H7 (cell line): ENCODE measurements at places on chromosomes 2 and 18.

DNA sequence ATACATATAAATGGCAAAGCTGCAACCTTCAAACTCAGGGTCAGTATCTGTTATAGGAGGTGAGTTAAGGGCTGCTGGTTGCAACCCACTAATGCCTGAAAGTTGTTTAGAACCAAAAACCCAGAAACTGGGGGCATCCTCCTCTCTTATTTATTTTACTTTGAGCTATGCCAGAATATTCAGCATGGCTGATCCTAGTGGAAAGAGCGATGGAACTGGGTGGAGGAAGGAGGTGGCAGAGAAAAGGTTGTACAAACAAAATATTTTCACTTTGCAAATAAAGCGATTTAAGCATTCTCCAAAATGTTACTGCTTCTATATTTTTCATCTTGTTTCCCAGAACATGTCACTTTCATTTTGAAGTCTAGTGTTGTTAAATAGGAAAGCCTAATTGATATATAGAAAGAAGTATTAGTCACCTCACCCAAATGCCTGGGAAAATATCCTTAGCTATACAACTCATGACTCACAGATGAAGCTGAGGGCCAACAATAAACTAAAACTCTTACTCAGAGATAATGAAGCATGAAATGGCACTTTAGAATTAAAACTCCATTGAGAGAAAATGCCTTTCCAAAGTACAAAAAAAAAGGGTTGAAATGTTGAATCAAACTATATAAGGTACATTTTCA lies 251.4 kb upstream of the UBE2E3 start:
- no peak for DNase-seq

- DNase-seq, result no peak
These were observed 1257.2 kb upstream of the CHAC2 start for GRCh38 chr2:52510432-52510831.

DNA sequence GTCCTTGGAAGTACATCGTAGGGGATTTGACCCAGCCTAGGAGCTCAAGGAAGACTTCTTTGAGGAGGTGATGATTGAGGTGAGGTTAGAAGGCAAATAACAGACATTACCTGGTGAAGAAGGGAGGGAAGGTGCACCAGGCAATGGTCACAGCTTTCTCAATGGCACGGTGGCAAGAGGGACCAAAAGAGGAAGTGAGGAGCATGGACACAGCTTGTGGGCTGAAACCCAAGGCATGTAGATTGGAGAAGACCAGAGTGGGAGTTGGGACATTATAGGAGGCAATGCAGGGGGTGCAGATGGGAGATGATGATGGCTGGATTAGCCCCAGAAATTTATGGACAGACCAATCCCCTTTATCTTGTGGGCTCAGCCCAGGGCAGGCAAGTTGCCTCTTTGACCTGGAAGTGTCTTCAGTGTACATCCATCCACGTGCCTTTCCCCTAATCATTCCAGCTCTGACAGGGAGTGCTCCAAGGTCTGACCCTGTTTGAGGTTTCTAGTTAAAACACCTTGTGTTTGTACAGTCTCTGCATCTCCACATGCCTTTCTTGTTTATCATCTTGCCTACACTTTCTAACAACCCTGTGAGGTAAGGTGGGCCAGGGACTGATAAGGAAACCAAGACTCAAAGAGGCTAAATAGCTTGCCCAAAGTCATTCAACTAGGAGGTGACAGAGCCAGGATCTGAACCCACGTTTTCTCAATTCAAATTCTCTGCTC lies 59.1 kb downstream of the NRP2 start:
- DNase-seq, result no peak

- DNase-seq, result no peak
These were observed 39.7 kb downstream of the CYB5A start for GRCh38 chr18:74252039-74252395.

GRCh38 chr2:46978723-46979122 lies 63.1 kb upstream of the MCFD2 start:
- DNase-seq, result no peak

DNA sequence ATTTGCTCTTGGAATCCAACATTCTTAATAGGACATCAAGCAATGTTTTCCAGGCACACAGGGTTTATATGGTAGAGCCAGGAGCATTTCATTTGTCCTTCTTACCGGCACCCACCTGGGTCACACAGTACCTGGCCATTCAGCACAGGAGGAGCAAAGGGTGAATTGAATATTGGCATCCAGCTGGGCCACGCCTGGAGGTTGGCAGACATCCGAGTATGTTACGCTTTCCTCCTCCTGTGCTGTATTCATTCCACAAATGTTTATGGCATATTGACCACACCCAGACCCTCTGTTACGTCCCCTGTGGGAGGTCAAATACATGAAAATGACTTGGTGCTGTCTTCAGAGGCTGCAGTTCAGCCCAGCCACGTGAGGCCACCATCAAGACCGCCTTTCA lies 206.2 kb downstream of the RTP5 start:
- no peak for DNase-seq

- no peak for DNase-seq
These were observed 131.2 kb upstream of the SOX11 start for GRCh38 chr2:5561006-5561405.

DNA sequence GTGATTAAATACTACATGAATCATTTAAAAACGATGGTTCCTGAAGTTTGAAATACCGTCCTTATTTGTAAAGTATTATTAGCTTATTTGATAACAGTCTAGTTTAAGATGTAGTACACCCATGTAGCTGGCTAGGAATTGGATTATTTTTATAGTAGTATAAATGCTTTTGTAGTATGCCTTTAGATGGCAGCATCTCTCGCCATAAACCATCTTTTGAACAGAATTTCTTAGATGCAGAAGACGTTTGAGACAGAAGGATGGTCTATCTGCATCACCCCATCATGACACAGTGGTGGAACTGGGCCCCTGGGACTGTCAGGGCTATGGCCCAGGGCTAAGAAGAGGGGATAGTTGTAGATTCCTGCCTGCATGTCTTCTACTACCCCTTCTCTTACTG lies 152.7 kb downstream of the WDSUB1 start:
- no peak for DNase-seq

DNA sequence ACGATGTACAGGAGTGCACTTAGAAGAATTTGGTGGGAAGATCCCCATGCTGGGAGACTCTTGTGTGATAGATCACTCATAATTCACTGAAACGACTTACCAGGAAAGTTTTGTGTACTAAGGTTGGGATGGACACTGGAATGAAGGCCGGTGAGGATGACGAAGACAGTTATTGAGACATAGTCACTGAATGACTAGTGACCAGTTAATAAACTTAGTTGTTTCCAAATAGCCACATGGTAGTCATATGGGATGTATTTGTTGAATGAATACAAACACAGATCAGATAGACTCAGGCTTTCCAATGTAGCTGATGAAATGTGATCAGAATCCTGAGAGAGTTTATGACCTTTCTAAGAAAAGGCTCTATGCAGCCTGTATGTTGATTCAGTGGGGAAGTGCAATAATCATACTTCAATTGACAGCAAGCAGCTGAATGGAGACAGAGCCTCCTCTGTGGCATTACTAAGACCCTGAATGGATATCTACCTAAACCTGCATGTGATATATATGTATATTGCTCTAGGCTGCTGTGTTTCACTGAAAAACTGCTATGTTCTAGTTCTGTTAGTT lies 20.4 kb downstream of the GDF7 start:
- no peak for DNase-seq

DNA sequence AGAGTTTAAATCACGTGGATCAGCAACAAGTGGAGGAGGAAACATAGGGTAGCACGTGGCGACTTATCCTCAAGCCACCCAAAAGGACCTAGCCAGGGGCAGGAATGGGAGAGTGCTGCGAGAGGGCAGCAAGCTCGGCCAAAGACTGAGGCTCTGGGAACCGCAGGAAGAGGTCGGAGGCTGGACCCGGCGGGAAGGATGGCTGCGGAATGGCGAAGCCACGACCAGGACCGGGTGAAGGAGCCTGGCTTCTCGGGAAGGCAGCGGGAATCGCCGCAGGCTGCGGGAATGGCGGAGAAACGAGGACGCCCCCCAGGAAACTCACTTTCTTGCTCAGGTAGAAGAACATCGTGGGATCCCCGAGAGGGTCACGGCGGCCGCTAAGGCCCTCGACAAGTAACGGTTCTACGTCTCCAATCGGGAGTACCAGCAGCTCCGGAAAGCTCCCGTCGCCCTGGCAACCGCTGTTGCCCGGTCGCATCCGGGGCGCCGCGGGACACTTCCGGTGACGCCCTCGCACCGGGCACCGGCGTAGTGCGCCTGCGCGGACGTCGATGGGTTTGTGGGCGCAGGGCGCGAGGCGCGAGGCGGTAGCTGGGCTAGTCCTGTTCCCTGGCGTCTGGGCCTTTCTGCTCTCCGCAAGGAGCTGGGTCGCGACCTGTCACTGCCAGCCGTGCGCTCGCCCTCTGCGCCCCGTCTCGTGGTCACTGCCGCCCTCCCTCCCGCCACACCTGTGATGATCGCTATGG lies at the start of gene WDR35:
WDR35 (minus strand) TSS at position 439 of the 749 bp plus-strand sequence; CDS start at position 349, 90 bp downstream.
- peak; percentile 96 for DNase-seq

GRCh38 chr2:101306410-101306809 lies 2.1 kb downstream of the RNF149 start:
- no peak for DNase-seq

- no peak for DNase-seq
These were observed 18.7 kb upstream of the MTCL1 start for GRCh38 chr18:8686611-8687010.

DNA sequence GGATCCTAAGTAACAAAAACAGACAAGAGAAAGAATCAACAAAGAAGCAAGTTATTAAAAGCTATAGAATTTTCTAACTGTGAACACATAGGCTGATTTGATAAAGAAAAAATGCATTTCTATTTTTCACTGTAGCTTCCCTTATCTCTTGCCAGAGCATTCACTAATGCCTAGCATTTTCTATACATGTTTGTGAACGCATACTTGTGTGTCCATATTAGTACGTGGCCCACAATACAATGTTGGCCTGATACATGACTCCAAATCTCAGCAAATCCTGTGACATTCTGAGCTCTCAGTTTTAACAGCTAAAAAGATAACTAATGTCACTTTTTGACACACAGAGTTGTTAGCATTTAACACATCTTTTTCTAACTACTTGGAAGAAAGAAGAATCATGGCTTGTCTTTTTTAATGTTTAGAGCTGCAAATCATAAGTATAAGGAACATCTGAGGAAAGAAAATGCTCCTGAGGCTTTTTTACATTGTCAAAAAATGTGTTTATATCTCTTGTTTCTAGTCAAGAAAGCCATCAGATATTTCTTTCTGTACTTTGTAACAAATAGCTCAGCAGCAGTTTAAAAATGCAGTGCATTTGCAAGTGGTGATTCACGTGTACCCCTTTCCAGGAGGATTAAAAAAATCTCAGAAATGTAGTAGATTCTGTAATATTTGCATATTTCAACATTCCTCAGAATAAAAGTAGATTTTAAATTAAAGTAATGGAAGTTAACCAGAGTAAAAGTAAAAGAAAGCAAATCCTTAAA lies 1646.8 kb upstream of the TMEFF2 start:
- DNase-seq, result no peak

GRCh38 chr2:166091439-166091838 lies 36.4 kb downstream of the SCN1A start:
- no peak for DNase-seq

GRCh38 chr18:3727274-3727673 lies 277.3 kb downstream of the TGIF1 start:
- no peak for DNase-seq

DNA sequence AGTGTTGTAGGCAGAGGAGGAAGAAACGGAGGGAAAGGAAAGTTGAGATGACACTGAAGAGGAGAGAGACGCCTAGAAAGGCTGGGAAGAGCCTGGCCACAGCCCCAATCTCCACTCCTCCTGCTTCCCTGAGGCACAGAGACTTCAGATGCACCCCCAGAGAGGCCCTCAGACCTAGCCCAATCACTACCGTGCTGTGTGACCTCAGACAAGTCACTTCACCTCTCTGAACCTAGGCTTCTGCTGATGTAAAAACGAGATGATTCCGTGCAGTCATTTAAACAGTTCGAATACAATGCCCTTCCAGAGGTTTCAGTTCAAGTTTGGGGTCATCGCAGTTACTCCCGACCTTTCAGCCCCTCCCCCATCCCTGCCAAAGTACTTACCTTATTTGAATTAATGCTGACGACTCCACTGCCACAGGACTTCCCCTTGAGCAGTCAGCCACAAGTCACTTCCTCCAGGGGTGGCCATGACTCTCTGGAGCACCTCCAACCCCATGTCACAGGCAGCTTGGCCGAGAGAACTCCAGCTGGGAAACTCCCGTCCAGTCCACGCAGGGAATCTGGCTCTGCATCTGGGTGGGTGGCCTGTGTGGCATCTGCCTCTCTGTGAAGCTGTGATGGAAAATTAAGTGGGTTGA lies 105.2 kb upstream of the ID2 start:
- peak; percentile 20 for DNase-seq

- no peak for DNase-seq
These were observed 99.9 kb upstream of the ZFP36L2 start for GRCh38 chr2:43326101-43326825.

- no peak for DNase-seq
These were observed 23.7 kb downstream of the RASGRP3 start for GRCh38 chr2:33500177-33500576.

DNA sequence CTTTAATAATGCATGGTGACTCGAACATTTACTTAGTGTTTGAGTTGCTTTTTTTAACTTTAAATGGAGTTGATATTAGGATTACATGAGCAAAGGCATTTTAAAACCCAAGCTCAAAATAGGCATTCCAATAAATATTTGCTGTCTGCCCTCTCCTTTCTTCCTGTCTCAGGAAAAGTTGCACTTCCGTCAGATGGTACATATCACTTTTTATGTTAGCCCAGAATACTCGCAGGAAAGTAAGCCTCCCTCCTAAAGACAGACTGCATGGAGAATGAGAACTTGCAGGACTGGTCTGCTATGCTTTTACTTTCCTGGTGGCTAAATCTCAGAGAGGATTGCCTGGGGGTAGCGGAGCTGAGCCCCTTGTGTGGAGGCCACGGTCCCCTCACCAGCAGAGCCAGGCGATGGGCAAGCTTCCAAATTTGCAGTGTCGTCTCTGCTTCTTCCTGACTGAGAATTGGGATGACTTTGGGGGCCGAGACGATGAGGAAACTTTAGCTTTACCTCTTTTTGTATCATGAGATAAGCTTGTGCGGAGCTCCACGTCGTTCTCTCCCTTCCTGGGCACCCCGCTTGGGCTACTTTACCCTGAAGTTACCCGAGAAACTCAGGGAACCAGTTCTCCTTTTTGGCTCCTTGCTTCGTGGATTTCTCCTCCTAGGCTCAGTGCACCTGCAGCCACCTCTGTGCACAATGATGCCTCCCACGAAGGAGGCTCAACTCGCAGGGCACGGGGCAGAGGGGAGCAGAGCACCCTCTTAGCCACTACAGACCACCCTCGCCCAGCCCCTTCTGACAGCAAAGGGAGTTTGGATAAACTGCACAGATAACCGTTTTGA lies 223.3 kb downstream of the SH3RF3 start:
- peak; percentile 18 for DNase-seq

- DNase-seq, result no peak
These were observed 488.7 kb upstream of the TCF4 start for GRCh38 chr18:56076723-56077122.

DNA sequence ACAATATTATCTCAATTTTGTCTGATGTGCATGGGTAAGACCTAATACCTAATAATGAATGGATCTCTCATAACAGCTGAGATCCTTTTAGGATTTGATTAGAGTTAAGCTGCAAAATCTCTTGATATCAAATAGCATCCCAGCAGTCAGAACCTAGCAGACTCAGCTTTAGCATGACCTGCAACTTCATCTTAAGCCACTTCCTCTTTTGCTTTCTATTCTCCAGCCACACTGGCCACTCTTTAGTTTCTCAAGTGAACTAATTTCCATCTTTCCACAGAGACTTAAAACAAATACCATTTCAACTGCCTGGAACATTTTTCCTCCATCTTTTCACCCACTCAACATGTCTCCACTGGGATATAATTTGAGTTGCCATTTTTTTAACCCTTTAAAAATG lies 1251.6 kb upstream of the ZEB2 start:
- DNase-seq, result no peak

GRCh38 chr18:13136056-13136903 lies 82.3 kb upstream of the LDLRAD4 start:
- peak; percentile 83 for DNase-seq
